GM03348 (cell line): ENCODE measurements at places on chromosomes 5 and 9.

DNA sequence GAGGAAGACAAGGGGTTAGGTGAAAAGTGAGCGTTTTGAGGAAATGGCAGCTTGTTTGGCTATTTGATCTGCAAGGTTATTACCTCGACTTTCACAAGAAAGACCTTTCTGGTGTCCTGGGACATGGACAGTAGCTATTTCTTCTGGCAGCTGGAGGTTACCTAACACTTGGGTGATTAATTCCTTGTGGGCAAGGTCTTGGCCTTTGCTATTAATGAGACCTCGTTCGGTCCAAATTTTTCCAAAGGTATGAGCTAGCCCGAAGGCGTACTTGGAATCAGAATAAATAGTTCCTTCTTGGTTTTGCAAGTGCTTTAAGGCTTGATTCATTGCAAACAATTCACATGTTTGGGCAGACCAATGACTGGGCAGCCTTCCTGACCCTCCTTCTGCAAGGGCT lies 4.9 kb downstream of the GTF3C5 start:
- no peak for DNase-seq

GRCh38 chr9:8778356-8778755 lies 978.8 kb upstream of the DMAC1 start:
- DNase-seq, result no peak

- DNase-seq, result no peak
These were observed 123.9 kb downstream of the SLIT3 start for GRCh38 chr5:169176709-169177694.

- DNase-seq, result peak; percentile 76
These were observed 5.0 kb downstream of the RELL2 start for GRCh38 chr5:141641634-141642267.

DNA sequence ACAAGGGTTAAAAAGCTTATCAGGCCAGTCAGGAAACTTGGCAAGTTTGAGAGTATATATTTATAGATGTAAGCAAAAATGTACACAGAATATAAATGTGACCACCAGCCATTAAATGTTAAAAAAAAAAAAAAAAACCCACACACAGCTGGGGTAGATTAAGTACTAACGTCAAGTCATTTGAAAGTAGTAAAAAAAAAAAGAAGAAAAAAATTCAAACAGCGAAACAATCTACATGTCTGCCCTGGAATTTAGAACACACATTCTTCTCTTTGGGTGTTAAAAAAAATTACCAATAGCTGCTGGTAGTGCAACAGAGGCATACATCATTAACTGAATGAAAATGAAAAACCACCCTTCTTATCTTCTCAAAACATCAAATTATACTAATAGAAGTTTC lies 269.7 kb downstream of the MLLT3 start:
- no peak for DNase-seq

GRCh38 chr9:16572005-16572734 lies 298.3 kb downstream of the BNC2 start:
- DNase-seq, result no peak

- DNase-seq, result peak; percentile 54
These were observed 21.2 kb downstream of the SPATA31D3 start for GRCh38 chr9:81964218-81965171.

DNA sequence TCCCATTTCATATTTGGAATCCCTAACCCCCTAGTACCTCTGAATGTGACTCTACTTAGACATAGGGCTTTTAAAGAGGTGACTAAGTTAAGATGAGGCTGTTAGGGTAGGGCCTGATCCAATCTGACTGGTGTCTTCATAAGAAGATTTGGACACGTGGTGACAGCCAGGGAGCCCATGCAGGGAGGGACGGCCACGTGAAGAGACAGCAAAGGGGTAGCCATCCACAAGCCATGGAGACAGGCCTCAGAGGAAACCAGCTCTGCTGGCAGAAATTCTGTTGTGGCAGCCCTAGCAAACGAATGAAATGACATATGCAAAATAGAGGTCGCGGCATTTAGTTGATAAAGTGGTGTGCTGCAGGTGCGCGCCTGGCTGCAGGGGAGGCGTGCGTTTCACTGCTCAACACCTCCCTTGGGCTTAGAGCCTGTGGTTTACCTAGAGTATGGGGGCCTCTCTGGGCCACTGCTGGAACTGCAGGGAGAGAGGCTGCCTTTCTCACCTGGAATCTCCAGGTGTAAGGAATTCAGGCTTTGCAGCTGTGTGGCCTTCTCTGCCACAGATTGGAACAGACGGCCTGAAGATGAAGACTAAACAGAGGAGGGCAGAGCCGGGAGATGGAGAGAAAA lies 7.1 kb upstream of the AFAP1L1 start:
- no peak for DNase-seq

GRCh38 chr5:121962958-121963357 lies 1.2 kb downstream of the SRFBP1 start:
- no peak for DNase-seq

DNA sequence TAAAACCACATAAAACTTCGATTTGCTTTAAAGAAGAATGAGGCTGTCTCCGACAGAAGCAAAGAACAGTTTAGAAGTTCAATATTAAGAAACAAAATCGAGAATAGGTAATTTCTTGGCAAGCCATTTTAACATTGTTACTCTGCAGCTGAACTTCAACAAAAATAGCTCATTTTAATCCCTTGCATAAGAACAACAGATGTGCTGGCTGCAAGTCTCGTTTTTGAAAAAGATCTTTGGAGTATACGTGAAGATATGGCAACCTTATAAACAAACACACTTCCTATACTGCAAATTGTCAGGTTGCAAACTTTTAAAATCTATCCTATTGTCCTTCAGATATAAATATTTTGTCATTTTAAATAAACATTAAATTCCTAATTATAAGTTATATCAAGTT lies 71.5 kb downstream of the FBN2 start:
- no peak for DNase-seq

- DNase-seq, result peak; percentile 44
These were observed 666 bp downstream of the PPARGC1B start for GRCh38 chr5:149730620-149731331.

DNA sequence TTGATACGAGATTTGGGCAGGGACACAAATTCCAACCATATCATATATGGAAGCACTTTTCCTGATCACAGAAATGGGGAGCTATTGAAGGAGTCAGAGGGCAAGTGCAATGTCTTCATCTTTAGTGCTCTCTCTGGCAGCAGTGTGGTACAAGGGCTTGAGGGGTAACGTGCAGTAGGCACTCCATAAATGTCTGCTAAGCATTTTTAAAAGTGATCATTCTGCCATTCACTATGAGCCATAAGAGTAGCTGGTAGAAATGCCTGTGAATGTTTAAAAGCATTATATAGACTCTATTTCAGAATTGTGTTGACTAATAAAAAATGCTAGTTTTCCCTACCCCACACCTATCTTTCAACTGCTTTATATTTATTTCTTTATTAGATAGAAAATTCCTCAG lies 61.1 kb upstream of the DHFR start:
- DNase-seq, result no peak

- no peak for DNase-seq
These were observed 43.7 kb downstream of the FGF18 start for GRCh38 chr5:171462928-171463861.

DNA sequence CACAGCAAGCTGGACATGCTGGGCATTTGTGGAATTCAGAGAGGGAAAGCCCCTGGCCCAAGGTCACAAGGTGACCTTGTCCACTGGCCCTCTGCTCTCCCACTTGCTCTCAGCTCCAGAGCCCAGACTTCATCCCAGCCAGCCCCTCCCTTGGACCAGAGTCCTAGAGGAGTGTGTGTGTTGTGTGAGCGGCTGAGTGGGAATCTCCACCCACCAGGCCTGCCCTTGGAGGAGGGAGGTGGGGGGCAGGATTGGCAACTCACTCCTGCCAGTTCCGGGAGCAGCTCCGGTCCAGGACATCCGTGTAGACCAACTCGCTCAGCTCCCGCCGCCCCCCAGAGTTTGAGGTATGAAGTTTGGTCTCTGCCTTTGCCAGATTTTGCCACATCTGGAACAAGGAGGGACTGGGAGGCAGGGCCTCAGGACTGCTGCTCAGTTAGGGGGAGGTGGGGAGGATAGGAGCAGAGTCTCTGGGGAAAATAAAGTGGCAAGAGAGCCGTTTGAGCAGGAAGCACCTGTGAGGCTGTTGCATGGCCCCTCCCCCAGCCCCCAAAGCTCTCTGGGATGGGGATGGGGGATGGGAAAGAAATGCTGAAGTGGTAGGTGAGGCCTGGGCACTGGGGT lies 1.4 kb downstream of the MZB1 start:
- peak; percentile 55 for DNase-seq

DNA sequence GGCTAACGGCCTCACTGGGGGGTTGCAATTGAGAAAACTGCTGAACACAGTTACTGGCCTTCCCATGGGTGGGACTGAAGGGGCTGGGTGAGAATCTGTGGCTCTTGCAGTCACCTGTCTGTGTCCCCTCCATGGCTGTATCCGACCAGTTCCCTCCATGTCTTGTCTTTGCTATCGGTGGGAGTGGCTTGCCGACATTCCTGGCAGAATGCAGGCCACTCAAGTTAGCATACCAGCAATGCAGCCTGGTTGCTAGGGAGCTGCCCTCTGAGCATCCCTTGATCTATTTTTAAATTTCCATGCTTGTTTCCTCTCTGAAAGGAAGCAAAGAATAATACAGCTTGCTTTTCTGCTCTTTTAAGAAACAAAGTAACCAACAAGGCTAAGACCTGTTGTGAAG lies 1509.7 kb upstream of the WWC1 start:
- DNase-seq, result no peak

DNA sequence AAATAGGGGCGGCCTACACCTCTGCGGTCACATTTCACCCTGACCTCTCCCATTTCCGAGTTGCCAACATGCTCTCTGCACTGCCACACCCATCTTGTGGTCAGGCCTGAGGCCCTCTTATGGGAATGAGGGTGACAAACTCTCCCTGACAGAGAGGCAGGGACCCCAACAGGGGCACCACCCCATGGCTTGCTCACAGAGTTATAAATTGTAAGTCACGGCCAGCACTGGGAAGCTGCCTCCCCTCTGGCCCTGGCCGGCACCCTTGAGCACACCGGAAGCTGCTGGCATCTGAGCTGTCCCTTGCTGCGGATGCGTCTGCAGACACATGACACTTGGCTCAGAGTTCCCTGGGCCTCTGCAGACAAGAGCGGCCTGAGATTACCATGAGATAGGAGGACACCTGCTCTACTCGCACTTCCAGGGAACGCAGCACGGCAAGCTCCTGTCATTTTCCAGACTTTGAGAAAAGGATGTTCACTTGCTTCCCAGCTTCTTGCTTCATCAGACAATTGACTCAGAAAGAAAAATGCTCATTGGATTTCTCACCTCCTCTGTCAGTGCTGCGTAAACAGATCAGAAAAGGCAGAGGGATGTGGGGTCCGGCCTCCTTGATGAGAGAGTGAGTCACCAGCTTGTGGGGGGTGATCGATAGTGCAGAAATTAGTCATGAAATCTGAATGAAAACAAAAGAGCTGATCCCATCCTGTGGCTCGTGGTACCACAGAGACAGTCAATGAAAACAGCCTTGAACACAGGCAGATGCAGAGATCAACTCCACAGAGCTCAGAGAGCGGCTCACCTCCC lies 269.8 kb downstream of the SYK start:
- DNase-seq, result peak; percentile 73

- no peak for DNase-seq
These were observed 64.2 kb downstream of the NEK6 start for GRCh38 chr9:124321935-124322334.

DNA sequence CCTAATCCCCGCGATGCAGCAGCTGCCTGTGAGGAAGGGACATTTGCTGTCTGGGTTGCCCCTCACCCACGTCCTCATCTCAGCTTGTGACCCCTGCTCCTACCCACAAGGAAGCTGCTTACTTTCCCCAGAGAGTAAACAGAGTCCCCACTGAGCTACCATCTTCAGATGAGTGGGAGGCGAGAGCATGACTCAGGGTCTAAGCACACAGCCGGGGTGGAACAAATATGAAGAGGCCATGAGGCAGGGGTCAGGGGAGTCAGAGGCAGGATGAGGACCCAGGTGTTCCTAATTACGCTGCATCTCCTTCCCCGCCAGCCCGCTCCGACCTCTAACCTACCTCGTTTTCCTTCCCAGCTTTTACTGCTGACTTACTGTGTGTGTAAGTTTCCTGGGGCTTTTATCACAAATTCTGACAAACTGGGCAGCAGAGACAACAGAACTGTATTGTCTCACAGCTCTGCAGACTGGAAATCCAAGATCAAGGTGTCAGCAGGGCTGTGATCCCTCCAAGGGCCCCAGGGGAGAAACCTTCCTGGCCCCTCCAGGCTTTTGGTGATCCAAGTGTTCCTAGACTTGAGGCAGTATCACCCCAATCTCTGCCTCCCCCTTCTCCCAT lies 94.0 kb upstream of the DNAH5 start:
- DNase-seq, result peak; percentile 87

- no peak for DNase-seq
These were observed 133.9 kb upstream of the ADRA1B start for GRCh38 chr5:159782197-159782994.

DNA sequence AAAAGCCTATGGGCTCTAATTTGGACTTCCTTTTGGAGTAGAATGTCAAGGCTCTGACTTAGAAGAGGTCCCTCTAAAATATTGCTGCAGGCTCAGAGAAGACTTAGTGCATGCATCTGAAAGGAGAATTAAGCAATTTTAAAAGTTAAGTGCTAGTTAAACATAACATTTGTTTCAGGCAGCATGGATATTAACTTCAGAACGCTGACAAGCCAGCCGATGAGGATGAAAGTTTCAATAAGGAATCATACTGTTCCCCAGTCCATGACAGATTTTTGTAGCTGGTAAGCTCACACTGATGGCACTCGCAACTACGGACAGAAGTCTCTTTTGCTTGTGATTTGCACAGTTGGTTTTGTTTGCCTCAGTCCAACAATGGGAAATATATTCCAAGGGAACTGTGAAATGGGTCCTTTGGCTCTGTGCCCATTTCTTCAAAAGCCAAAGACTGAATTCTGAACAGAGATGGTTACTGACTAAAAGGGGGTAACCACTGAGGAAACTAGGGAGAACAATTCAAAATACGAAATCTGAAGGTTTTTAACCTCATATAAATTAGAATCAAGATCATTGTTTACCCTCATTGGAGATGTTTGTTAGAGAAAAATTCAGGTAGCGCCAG lies 47.6 kb downstream of the DCP2 start:
- DNase-seq, result no peak

GRCh38 chr5:54579591-54580295 lies 62.2 kb downstream of the SNX18 start:
- no peak for DNase-seq

DNA sequence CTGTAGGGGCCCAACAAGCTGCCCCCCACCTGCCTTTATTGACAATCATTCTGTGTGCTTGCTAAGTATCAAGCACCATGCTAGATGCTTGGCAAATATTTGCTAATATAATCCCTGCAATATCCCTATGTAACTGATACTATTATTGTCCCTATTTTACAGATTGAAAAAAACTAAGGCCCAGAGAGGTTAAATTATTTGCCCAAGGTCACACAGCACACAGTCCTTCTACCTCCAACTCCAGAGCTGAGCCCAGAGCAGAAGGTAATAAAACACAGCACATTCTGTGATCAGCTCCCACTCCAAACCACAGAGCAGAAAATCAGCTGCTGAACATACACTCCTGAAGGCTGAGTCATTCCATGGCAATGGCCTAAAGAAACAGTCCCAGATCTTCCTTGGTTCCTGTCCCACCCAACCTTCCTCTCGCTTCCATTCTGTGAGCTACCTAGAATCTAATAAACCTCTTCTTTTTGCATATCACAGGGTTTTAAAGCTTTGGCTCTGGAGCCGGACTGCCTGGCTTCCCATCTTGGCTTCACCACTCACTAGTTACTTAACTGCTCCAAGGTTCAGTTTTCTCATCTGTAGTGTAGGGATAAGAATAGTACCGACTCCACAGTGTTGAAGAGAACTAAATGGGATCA lies 66.7 kb upstream of the ADRA1B start:
- peak; percentile 84 for DNase-seq

GRCh38 chr5:58357121-58357520 lies 102.8 kb downstream of the PLK2 start:
- no peak for DNase-seq

GRCh38 chr5:154363411-154363810 lies 82.4 kb upstream of the SAP30L start:
- DNase-seq, result no peak
